Stimulated activated effector memory CD8-positive, alpha-beta T cell treated with anti-CD3 and anti-CD28 coated beads, Interleukin-12 subunit alpha, Interleukin-12 subunit beta, amount 100 ng/mL, for 72 hours (primary cell): ENCODE measurements at places on chromosomes 1 and 21.

GRCh38 chr1:244347942-244348341 lies 103.8 kb downstream of the ADSS2 start:
- no peak for DNase-seq

GRCh38 chr1:6170742-6171201 lies 9.3 kb downstream of the CHD5 start:
- no peak for DNase-seq

DNA sequence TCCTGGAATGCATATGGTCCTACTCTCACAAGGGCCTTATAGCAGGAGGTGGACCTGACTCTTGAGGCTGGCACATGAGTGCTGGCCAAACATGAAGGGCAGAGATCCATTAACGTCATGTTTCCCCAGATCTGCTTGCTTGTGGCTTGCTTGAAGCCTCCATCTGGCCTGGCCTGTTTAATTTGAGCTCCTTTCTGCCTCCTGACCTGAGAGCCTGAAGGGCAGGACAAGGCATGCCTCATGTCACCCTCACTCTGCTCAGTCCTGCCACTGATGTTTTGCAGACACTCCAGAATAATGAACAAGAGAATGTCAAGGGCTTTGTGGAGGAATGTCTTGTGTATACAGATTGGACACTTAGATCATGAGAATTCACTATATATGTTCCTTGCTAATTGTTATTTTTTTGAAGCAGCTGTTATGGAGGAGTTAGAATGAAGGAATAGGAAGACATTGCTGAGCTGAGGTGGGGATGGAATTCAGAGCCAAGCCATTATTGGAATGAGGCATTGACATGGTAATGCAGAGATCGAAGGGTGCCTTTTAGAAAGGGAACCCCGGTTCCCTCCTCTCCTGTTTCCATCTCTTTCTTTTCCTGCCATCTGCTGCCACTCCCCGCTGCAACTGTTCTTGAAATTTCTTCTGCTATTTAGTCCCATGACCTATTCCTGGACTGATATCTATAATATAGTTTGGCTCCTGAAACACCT lies 457.0 kb upstream of the PROX1 start:
- no peak for DNase-seq

GRCh38 chr1:240029418-240029817 lies 62.3 kb upstream of the FMN2 start:
- no peak for DNase-seq

DNA sequence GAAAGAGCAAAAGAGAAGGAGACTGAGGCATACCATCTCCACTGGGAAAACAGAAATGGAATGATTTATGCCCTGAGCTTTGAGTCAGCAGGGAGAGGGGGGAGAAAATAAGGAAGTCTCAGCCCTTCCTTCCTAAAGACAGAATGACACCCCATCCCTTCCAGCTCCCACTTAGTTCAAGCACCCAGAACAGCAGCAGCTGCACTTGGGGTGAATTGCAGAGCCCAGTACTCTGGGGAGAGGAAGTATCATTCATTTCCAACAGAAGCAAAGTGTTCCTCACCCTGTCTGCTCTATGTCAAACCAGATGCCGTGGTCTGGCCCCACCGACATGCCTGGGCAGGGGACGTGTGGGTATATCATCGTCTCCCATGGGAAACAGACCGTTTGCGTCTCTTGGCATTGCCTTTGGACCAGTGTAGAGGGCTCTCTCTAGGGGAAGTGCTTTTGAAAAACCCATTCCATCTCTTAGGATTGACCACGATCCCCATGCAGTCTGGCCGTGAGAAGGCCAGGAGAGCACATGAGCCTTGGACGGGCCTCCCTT lies 1.1 kb upstream of the KCNJ15 start:
- DNase-seq, result no peak

DNA sequence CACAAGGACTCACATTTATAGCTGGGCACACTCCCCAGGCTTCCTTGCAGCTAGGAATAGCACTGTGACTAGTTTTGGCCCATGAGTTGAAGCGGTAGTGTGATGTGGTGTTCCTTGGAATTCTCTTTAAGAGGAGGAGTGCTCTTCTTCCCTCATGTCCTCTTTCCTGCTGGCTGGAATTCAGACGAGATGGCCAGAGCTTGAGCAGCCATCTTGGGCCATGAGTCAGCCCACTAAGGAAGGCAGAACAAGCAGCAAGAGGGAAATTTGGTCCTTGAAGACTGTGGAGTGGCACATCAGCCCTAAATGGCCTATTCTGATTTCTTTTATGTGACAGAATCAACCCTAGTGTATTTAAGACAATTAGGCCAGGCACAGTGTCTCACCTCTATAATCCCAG lies 20.0 kb downstream of the HTR6 start:
- no peak for DNase-seq

- no peak for DNase-seq
Observed at GRCh38 chr1:201655243-201655642, 116.3 kb downstream of the NAV1 start.

- no peak for DNase-seq
Observed at GRCh38 chr1:89973471-89974127, 21.3 kb upstream of the ZNF326 start.

GRCh38 chr1:7940745-7941436 lies at the start of gene TNFRSF9:
TNFRSF9 (minus strand) TSS chr1:7940839; CDS start chr1:7939994, 845 bp downstream.
- peak; percentile 64 for DNase-seq

- no peak for DNase-seq
Observed at GRCh38 chr1:150148837-150149270, 862 bp upstream of the PLEKHO1 start.

- DNase-seq, result no peak
Observed at GRCh38 chr1:81702903-81703302, 97.8 kb upstream of the ADGRL2 start.

DNA sequence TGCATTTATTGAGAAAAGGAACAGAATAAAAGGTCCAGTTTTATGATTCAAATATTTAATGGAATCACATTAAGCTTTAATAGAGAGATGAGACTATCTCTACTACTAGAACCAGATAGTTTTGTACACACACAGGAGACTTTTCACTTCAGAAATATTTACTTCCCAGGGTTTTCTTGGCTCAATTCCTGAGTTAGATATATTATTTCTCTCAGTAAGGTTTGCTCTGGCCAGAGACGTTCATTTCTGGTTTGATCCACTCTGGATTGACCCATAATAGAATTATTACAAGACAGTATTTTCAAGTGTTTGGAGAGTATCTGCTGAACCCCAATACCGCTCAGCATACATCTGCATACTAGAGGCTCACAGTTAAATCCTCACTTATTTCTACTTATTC lies 1.3 kb upstream of the RCOR3 start:
- DNase-seq, result no peak

GRCh38 chr1:59155351-59155750 lies 141.5 kb upstream of the FGGY start:
- no peak for DNase-seq

DNA sequence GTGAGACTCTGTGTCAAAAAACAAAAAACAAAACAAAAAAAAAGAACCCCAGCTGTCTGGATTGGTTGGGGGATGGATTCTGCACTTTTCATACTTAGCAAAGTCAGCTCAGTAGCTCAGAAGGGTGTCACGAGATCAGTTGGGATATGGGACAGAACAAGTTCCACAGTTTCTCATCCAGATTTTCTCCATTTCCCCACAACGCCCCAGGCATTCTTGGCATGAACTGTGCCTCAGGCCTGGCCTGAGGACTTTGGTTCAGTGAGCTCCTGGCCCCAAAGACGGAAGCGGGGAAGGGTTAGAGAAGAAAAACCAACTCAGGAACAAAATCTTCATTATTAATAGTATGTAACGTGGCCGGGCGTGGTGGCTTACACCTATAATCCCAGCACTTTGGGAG lies 1.9 kb downstream of the AKR7A2 start:
- DNase-seq, result no peak

- DNase-seq, result no peak
Observed at GRCh38 chr1:220290140-220290761, 18.0 kb upstream of the RAB3GAP2 start.

DNA sequence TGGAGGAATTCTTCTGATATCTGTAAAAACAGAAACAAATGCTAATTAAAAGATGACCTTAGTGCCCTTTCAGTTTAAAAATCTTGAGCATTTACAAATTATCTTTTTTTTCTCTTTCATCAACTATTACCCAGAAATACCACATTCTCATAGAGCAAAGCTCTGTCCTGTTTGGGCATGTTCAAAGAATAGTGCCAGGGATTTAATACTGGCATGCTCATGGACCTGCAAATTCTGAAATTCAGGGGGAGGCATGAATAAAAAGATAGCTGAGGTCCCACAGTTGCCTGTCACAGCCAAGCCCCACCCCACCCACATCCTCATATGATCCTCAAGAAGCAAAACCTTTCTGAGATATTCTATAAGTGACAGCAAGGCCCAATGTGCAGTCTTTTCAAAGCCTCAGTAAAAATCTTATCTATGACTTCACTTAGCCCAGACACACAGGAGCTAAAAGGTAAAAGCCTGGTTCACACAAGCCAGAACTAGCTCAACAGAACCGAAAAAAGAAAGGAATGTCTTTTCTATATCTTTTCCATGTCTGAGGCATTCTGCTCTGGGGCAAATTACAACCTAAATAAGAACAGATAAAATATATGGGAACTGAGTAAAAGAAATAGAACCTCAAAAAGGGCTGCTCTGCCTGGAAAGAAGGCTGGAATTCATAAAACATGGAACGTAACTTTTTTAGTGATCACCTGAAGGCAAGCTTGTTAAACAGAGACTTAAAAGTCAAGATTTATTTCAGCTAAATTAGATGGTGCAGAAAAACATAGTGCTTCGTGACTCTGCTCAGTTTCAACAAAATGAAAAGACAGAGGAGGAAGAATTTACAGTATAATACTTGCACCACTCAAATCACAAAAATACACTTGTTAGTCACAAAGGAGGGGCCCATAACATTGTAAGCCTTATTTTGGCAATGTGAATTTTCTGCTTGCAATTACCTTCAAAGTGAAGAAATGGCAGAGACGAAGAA lies 11.0 kb downstream of the WLS start:
- DNase-seq, result no peak

GRCh38 chr21:42220138-42220701 lies 1.3 kb downstream of the ABCG1 start:
- peak; percentile 84 for DNase-seq

- DNase-seq, result no peak
Observed at GRCh38 chr1:167011560-167012191, 22.6 kb downstream of the MAEL start.
